ENCODE measurements at places on chromosomes 3 and 15.

DNA sequence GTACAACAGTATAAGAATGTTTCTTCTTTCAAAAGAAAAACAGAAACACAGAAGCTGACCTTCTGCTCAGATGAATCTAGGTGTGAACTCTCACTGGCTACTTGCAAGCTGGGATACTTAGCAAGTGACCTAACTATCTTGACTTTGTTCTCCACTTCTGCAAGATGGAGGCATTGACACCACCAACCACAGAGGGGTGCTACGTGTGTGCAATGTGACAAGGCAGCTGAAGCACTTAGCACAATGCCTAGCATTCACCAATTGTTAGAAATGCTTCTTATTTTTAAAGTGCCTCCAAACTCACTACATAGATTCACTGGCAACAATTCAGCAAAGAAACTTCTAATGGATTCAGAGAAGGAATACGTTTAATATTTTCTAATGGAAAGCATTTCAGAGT lies 331.4 kb upstream of the WNT5A start:
- DNase-seq = no peak

DNA sequence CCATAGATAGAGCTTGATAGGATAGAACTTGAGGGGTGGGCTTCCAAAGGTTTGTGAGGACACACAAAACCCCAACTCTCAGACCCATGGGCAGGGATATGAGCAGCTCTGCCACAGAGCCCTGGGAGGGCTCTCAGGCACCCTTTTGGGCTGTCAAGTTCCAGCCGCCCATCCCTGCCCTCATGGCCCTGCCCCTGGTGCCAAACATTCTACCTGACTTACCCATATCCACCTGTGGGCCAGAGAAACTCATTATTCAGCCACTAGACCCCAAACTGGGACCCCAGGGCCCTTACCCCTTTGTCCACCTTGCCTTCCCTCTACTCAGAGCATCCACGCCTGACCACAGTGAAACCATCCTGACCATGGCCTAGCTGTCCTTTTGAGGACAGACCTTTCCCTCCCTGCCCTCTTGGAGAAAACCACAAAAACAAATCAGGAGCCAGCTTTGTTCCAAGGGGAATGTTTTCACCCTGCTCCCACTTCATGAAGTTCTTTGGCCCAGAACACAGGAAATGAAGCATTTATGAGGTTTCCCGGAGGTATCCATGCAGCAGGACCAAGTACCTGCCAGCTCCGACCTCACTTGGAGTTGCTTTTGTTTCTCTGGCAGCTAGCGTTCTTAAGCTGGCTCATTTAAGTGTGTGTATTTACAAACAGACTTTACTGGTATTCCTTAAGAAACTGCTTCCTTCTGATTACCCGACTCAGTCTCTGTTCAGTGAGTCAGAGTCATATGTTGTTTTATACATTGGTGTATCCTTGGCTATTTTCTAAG lies 34.2 kb upstream of the GALNT15 start:
- no peak for DNase-seq

DNA sequence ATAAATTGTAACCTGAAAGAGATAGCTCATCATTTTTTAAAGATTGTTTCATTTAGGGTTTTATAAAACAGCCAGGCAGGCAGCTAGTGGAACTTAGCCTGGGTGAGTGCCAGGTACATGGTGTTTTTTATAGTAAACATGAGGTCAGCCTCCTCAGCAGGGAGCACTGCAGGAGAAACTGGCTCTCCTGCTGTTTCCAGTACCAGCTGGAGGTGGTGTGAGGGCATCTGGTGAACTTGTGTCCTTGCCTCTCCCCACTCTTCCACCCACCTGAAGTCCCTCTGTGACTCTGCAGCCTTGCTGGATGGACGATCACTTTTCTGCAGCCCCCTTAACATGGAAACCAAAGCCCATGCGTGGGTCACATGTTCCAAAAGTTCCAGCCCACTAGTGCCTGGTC lies 128.4 kb downstream of the FAM174B start:
- no peak for DNase-seq

DNA sequence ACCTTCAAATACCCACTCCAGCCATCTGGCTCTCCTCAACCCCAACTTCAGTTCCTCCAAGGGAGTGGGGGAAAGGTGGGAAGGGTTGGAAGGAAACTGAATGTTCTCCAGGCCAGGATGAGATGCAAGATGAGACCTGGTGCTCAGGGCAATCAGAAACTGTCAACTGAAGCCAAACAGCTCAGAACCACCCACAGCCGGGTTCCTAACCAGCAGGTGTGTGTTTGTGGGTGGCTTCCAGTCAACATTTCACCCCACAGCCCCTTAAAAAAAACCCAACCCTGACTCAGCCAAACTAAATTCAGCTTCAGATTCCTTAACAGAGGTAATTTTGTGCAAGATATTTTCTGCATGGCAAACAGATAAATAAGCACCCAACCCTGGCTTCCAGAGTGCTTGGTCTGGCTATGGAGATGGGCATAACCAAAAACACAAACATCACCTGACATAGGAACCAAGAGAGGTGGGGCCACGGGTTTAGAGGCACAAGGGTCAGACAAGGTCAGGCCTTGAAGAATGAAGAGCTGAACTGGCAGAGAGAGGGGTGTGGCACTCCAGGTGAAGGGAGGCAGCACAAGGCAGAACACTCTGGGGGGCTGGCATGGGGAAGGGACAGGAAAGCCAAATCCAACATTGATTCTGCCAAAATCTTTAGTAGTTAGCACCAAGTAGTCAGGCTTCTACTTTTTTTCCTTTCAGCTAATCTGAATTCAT lies 34.7 kb downstream of the ZNF445 start:
- no peak for DNase-seq
